ENCODE measurements at places on chromosomes 13 and 19. TPM values are rescaled to one million over a fixed set of nuclear protein-coding genes. Genes with fewer than 3 reads are reported as not detected.

The ITM2B gene
- 791 TPM for total RNA-seq

The SHISA7 gene
- total RNA-seq: not detected

The SRRM5 gene
- 0.52 TPM for total RNA-seq

The PODNL1 gene
- 3.2 TPM for total RNA-seq

The TEX26 gene
- total RNA-seq: 0.26 TPM

The KLC3 gene
- 0.23 TPM for total RNA-seq

The SLC5A5 gene
- not detected for total RNA-seq

The TEX29 gene
- 0.92 TPM for total RNA-seq

The PLEKHF1 gene
- total RNA-seq: 15.7 TPM

The MBD3L2 gene
- total RNA-seq: not detected

The CYP4F3 gene
- 92.8 TPM for total RNA-seq

The ZNF91 gene
- 43.9 TPM for total RNA-seq

The TUBA3C gene
- total RNA-seq: not detected

The PRRG2 gene
- total RNA-seq: 18.2 TPM

The NKPD1 gene
- total RNA-seq: 0.52 TPM

The C5AR2 gene
- total RNA-seq: 1.6 TPM

Data from mucosa of gallbladder (tissue), 1 donor.